ENCODE measurements at places on chromosomes 11 and 22.

- no peak for DNase-seq
Observed at GRCh38 chr11:15859411-15859810, 496.9 kb downstream of the SOX6 start.

DNA sequence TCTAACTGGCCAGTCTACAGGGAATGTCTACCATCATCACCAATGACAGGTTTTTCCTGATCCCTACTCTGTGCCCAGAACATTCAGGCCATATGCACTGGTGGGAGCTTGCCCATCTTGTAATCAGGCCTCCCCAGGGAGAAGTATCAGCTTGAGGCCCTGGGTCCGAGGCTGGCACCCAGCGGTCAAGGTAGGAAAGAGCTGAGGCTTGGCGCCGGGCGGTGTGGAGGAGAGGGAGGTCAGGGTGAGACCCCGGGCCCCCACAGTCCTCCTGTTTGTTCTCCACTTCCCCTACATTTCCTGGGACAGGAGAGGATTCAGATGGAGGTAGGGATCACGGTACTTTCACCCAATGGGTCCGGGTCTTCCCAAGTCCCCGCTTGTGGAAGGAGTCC lies 15.5 kb downstream of the TSKU start:
- no peak for DNase-seq

- DNase-seq, result no peak
Observed at GRCh38 chr22:23837496-23837859, 1.3 kb downstream of the DERL3 start.

DNA sequence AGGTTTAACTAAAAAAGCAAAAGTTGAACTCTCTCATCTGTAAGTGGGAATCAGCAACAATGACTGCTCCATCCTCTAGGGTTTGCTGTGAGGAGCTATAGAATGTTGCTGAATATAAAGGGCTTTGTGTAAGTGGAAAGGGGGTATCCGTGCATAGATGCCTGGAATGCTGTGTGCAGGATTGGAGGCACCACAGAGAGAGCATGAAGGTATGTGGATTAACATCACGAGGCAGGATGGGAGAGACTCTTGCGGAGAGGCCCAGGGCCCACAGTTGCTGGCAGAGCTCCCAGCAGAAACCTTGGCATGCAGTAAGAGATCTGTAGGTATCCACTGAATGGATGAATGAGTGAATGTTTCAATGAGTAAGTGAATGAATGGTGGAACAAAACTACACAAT lies 298.7 kb upstream of the DDI1 start:
- DNase-seq, result no peak

DNA sequence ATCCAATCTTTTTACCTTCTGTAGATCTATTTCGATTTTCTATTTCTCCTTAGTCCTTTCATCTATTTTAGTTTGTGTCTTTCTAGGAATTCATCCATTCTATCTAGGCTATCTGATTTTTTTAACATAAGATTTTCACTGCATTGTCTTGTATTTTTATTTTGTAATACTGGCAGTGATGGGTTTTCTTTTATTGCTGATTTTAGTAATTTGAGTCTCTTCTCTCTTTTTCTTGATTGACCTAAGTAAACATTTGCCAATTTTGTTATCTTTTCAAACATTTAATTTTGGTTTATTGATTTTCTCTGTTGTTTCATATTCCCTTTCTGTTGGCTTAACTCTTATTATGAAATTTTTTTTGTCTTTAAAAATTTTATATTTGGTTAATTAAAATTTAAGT lies 107.4 kb upstream of the SERPIND1 start:
- DNase-seq, result no peak
